ENCODE measurements at places on chromosomes 6 and 20. TPM values are rescaled to one million over a fixed set of nuclear protein-coding genes. Genes with fewer than 3 reads are reported as not detected.

The SLC35D3 gene
- 2.4 TPM for total RNA-seq

The MAS1 gene
- not detected for total RNA-seq

The TRIM40 gene
- not detected for total RNA-seq

The TRDN gene
- 33.1 TPM for total RNA-seq

The LATS1 gene
- total RNA-seq: 9.9 TPM

The GRM1 gene
- 0.54 TPM for total RNA-seq

The HIVEP2 gene
- 18.0 TPM for total RNA-seq

The PAX1 gene
- not detected for total RNA-seq

The MUC21 gene
- not detected for total RNA-seq

The GFOD1 gene
- total RNA-seq: 16.2 TPM

The SEMG2 gene
- total RNA-seq: not detected

The GLP1R gene
- 0.11 TPM for total RNA-seq

The GSTA2 gene
- total RNA-seq: not detected

The TMX4 gene
- 33.9 TPM for total RNA-seq

The XKR7 gene
- 0.04 TPM for total RNA-seq

The CD93 gene
- total RNA-seq: 0.11 TPM

The C2 gene
- 1.9 TPM for total RNA-seq

The GNL1 gene
- total RNA-seq: 16.1 TPM

The ULBP3 gene
- 12.8 TPM for total RNA-seq

The PPP2R5D gene
- 58.2 TPM for total RNA-seq

The TBX18 gene
- total RNA-seq: 5.2 TPM

The TUBB2B gene
- 83.9 TPM for total RNA-seq

The MUC22 gene
- total RNA-seq: not detected

The SEL1L2 gene
- total RNA-seq: not detected

The CGAS gene
- not detected for total RNA-seq

The OXT gene
- not detected for total RNA-seq

The KCNK15 gene
- total RNA-seq: 0.07 TPM

The LAMP5 gene
- 0.32 TPM for total RNA-seq

The GPANK1 gene
- 36.2 TPM for total RNA-seq

The VIP gene
- not detected for total RNA-seq

The RGL2 gene
- total RNA-seq: 61.8 TPM

The MEP1A gene
- total RNA-seq: not detected

The TCF15 gene
- 0.86 TPM for total RNA-seq

The CST4 gene
- not detected for total RNA-seq

The FAM210B gene
- 64.2 TPM for total RNA-seq

The ERVFRD-1 gene
- total RNA-seq: not detected

The TRIM39 gene
- total RNA-seq: 16.1 TPM

The SLC24A3 gene
- 1.7 TPM for total RNA-seq

The FOXA2 gene
- not detected for total RNA-seq

The MAD2L1BP gene
- 68.4 TPM for total RNA-seq

The BPIFB1 gene
- total RNA-seq: not detected

The REM1 gene
- total RNA-seq: not detected

The PBOV1 gene
- not detected for total RNA-seq

The SLC4A11 gene
- 0.11 TPM for total RNA-seq

The CLPSL2 gene
- total RNA-seq: not detected

The BPIFB4 gene
- total RNA-seq: not detected

The DAAM2 gene
- total RNA-seq: 4.8 TPM

The ZBTB46 gene
- 53.4 TPM for total RNA-seq

The BMP2 gene
- total RNA-seq: 343 TPM

The PLG gene
- total RNA-seq: not detected

The PREP gene
- 28.7 TPM for total RNA-seq

The RPP21 gene
- total RNA-seq: 84.5 TPM

The DEFB132 gene
- not detected for total RNA-seq

The PKIB gene
- total RNA-seq: 69.1 TPM

The ZSCAN31 gene
- total RNA-seq: 5.0 TPM

The PSORS1C2 gene
- total RNA-seq: not detected

The TSPO2 gene
- not detected for total RNA-seq

The POU3F2 gene
- 1.3 TPM for total RNA-seq

The KCNQ2 gene
- total RNA-seq: 13.7 TPM

Data from cardiac muscle cell (in vitro differentiated cells and primary cell).